ENCODE measurements at places on chromosomes 6 and 20.

GRCh38 chr6:16635810-16636602 lies 125.3 kb downstream of the ATXN1 start:
- no peaks in the 10 kb centered on the region for H3K27me3 ChIP-seq
- H3K4me1 ChIP-seq, result peaks cover 45% of the 10 kb centered on the region
- no peak overlapping the region for H3K4me3 ChIP-seq
- DNase-seq, result peak; percentile 15
- H3K36me3 ChIP-seq, result peaks cover 28% of the 10 kb centered on the region
- H3K27ac ChIP-seq, result peak overlapping the region; percentile 29

- no peaks in the 10 kb centered on the region for H3K4me1 ChIP-seq
- no peak overlapping the region for H3K27ac ChIP-seq
- no peak overlapping the region for H3K4me3 ChIP-seq
- no peak for DNase-seq
- H3K27me3 ChIP-seq, result peaks cover 3% of the 10 kb centered on the region
Observed at GRCh38 chr6:52691718-52692117, 20.8 kb downstream of the TMEM14A start.

DNA sequence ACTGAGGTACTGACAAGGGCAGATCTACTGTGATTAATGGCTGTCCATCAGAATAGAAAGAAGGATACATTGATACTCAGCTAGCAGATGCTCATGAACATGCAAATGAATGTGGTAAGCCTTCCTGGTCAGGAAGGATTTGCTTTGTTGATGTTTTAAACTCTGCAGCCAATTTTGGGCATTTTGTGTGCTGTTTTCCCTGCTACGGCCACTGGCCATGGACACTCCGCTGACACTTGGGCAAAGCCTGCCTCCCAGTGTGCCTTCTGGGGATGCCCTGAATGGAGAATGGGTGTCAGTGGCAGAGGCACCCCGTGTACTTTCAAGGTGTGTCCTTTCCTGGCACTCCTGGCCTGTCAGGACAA lies 113.1 kb downstream of the SOBP start:
- H3K27ac ChIP-seq, result no peak overlapping the region
- H3K36me3 ChIP-seq, result no peaks in the 10 kb centered on the region
- no peak for DNase-seq
- H3K4me3 ChIP-seq, result no peak overlapping the region

- peaks cover 15% of the 10 kb centered on the region for H3K4me1 ChIP-seq
- H3K4me3 ChIP-seq, result no peak overlapping the region
- H3K27me3 ChIP-seq, result no peaks in the 10 kb centered on the region
Observed at GRCh38 chr6:43088654-43089056, 12.5 kb downstream of the PTK7 start.

GRCh38 chr6:11033825-11034224 lies 10.3 kb downstream of the ELOVL2 start:
- no peak overlapping the region for H3K27ac ChIP-seq
- peaks cover 35% of the 10 kb centered on the region for H3K27me3 ChIP-seq
- no peak overlapping the region for H3K4me3 ChIP-seq
- DNase-seq, result no peak
- no peaks in the 10 kb centered on the region for H3K4me1 ChIP-seq

- H3K27ac ChIP-seq, result no peak overlapping the region
- no peaks in the 10 kb centered on the region for H3K4me1 ChIP-seq
- H3K36me3 ChIP-seq, result no peaks in the 10 kb centered on the region
- DNase-seq, result no peak
- no peak overlapping the region for H3K4me3 ChIP-seq
- peaks cover 3% of the 10 kb centered on the region for H3K27me3 ChIP-seq
Observed at GRCh38 chr20:33192912-33193501, 24.1 kb upstream of the BPIFA3 start.

- no peaks in the 10 kb centered on the region for H3K36me3 ChIP-seq
- DNase-seq, result no peak
- no peaks in the 10 kb centered on the region for H3K27me3 ChIP-seq
- no peaks in the 10 kb centered on the region for H3K4me1 ChIP-seq
Observed at GRCh38 chr6:128337619-128338018, 182.8 kb downstream of the PTPRK start.

- DNase-seq, result no peak
- no peak overlapping the region for H3K4me3 ChIP-seq
- H3K27ac ChIP-seq, result no peak overlapping the region
- H3K36me3 ChIP-seq, result peaks cover 2% of the 10 kb centered on the region
Observed at GRCh38 chr6:142458836-142459235, 157.0 kb downstream of the ADGRG6 start.

GRCh38 chr20:21693322-21693721 lies 12.1 kb upstream of the PAX1 start:
- H3K4me1 ChIP-seq, result no peaks in the 10 kb centered on the region
- peaks cover 17% of the 10 kb centered on the region for H3K27me3 ChIP-seq
- H3K27ac ChIP-seq, result no peak overlapping the region
- DNase-seq, result no peak
- H3K36me3 ChIP-seq, result no peaks in the 10 kb centered on the region
- no peak overlapping the region for H3K4me3 ChIP-seq

- H3K27me3 ChIP-seq, result no peaks in the 10 kb centered on the region
- H3K27ac ChIP-seq, result no peak overlapping the region
Observed at GRCh38 chr6:5180636-5181035, 80.1 kb downstream of the LYRM4 start.

DNA sequence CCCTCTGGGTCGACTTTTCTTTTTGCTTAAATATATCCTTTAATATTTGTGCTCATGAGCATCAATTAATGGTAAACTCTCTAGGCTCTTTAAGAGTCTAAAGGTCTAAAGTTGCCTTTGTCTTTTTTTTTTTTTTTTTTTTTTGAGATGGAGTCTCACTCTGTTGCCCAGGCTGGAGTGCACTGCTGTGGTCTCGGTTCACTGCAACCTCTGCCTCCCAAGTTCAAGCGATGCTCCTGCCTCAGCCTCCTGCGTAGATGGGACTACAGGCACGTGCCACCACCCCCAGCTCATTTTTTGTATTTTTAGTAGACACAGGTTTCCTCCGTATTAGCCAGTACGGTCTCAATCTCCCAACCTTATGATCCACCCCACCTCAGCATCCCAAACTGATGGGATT lies 122.0 kb upstream of the TMEM170B start:
- peaks cover 58% of the 10 kb centered on the region for H3K4me1 ChIP-seq
- DNase-seq, result no peak
- no peaks in the 10 kb centered on the region for H3K36me3 ChIP-seq
- no peak overlapping the region for H3K4me3 ChIP-seq
- no peaks in the 10 kb centered on the region for H3K27me3 ChIP-seq
- peak overlapping the region; percentile 72 for H3K27ac ChIP-seq

DNA sequence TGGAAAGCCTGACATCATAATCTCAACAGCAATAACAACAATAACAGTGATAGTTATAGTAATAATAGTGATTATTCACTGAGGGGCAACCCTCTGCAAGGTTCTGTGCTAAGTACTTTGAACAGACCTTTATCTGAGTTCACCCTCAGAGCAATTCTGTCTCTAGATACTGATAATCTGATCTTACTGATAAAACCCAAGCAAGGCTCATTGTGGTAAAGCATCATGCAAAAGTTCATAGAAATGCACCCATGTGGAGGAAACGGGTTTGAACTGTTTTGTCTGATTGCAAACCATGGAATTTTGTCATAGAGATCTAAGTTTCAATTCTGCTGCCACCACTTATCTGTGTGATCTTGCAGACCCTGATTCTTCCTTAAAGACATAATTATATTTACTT lies 1.3 kb upstream of the KIAA0408 start:
- H3K36me3 ChIP-seq, result no peaks in the 10 kb centered on the region
- no peak for DNase-seq
- H3K4me3 ChIP-seq, result no peak overlapping the region
- H3K27me3 ChIP-seq, result no peaks in the 10 kb centered on the region

DNA sequence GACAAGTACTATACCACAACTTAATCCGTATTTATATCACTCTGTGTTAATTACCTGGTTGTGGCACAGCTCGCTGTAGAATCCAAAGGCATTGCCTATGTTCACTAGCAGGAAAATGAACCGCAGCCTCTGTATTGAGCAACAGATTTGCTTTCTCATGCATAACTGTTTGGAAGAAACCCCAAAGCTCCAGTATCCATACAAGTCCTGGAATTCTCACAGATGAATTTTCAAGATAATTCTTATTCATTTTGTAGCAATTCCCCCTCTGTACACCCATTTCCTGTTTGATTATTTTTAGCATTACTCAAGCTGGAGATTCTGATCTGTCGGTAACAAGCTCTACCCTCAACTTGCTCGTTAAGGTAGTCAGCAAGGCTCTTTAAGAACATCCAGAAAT lies 63.5 kb downstream of the STMND1 start:
- H3K4me1 ChIP-seq, result no peaks in the 10 kb centered on the region
- peaks cover 12% of the 10 kb centered on the region for H3K27me3 ChIP-seq
- no peak overlapping the region for H3K4me3 ChIP-seq
- no peak for DNase-seq
- H3K36me3 ChIP-seq, result no peaks in the 10 kb centered on the region

- no peak overlapping the region for H3K4me3 ChIP-seq
- H3K27ac ChIP-seq, result no peak overlapping the region
- peaks cover 2% of the 10 kb centered on the region for H3K27me3 ChIP-seq
- H3K4me1 ChIP-seq, result peaks cover 16% of the 10 kb centered on the region
Observed at GRCh38 chr6:146946559-146946958, 257.7 kb upstream of the STXBP5 start.

DNA sequence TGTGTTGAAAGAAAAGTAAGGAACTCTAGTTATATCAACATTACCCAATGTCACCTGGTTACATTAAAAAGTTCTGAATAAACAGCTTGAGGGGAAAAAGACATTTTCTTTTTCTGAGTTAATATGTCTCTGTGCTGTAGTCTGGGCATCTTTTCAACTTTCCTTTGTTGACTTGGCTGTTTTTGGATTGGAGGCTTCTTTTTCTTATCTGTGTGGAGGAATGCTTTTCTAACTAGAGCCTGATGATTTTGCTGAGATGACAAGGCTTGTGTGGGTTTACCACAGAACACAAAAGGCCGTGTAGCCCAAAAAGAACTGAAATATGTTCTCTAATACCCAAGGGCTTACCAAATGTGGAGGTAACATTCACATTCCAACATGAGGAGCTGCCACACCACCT lies 161.8 kb downstream of the KCNQ5 start:
- no peak overlapping the region for H3K27ac ChIP-seq
- H3K4me1 ChIP-seq, result peaks cover 4% of the 10 kb centered on the region
- no peak overlapping the region for H3K4me3 ChIP-seq
- peaks cover 3% of the 10 kb centered on the region for H3K36me3 ChIP-seq

DNA sequence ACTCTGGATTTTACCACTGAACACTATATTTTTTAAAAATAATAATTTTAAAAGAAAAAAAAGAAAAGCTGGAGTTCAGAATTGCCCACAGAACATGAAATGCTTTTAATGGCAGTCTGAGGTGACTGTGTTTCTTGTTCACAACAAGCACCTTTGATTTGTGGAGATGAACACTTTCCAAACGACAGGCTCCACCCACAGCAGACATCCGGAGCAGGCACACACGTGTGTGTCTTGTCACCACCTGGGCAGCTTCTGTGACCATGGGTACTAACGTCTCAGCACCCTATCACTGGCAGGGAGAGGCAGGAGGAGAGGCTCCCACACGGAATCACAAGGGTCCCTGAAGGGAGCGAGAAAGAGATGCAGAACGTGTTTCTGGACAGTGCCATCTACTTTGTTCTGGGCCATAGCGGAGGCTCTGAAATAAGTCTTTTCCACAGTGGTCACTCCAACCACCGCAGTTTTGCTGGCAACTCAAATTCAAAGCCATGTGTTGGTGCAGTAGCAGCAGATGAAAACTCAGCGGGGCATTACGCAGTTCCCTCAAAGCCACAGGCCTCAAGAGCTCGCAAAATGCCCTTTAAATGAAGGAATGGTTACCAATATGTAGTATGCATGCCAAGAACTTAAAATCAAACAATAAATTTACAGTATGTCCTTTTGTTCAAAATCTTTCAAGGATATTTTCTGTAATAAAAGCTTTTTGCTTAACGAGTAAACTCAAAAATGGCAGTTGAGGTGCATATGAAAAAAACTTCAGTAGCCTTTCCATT lies 242.2 kb downstream of the FOXC1 start:
- H3K4me1 ChIP-seq, result peaks cover 5% of the 10 kb centered on the region
- H3K4me3 ChIP-seq, result no peak overlapping the region
- no peaks in the 10 kb centered on the region for H3K27me3 ChIP-seq
- H3K36me3 ChIP-seq, result no peaks in the 10 kb centered on the region

DNA sequence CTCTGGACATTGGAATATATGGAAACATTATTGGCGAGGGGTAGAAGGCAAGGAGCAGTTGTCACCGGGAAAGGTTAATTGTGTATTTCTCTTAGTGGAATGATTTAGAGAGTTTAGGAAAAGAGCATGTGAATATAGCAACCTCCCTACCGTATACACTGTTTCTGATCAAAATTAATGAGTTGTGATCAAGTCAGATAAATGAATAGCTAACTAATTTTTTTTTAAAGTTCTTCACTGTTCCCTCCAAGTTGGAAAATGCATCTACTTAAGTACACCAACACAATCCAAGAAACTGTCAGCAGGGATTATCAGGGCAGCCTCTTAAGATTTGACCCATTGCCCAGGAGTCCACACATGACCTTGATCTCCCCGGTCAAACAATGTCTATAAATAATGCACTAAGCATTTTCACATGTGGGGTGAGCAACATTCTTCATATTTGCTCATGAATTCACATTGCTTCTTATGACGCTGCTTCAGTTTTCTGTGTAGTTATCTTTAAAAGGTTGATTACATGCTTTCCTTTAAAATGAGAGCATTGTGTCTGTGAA lies 680.8 kb upstream of the NRSN1 start:
- H3K27me3 ChIP-seq, result no peaks in the 10 kb centered on the region
- no peak for DNase-seq
- no peaks in the 10 kb centered on the region for H3K4me1 ChIP-seq
- no peak overlapping the region for H3K27ac ChIP-seq
- H3K36me3 ChIP-seq, result no peaks in the 10 kb centered on the region

- no peak for DNase-seq
- H3K4me1 ChIP-seq, result no peaks in the 10 kb centered on the region
- peaks cover 43% of the 10 kb centered on the region for H3K36me3 ChIP-seq
- no peaks in the 10 kb centered on the region for H3K27me3 ChIP-seq
- H3K27ac ChIP-seq, result no peak overlapping the region
Observed at GRCh38 chr6:170355661-170356060, 49.1 kb downstream of the FAM120B start.

- DNase-seq, result no peak
- H3K27me3 ChIP-seq, result no peaks in the 10 kb centered on the region
- H3K27ac ChIP-seq, result no peak overlapping the region
- H3K4me1 ChIP-seq, result peaks cover 30% of the 10 kb centered on the region
- H3K4me3 ChIP-seq, result no peak overlapping the region
Observed at GRCh38 chr6:47524136-47524845, 46.7 kb downstream of the CD2AP start.

GRCh38 chr6:34938268-34938667 lies 49.2 kb downstream of the ANKS1A start:
- no peak overlapping the region for H3K27ac ChIP-seq
- DNase-seq, result no peak
- no peaks in the 10 kb centered on the region for H3K4me1 ChIP-seq
- H3K4me3 ChIP-seq, result no peak overlapping the region
- H3K36me3 ChIP-seq, result peaks cover 5% of the 10 kb centered on the region

GRCh38 chr6:7112171-7112570 lies 4.4 kb downstream of the RREB1 start:
- no peak for DNase-seq
- H3K4me1 ChIP-seq, result peaks cover 76% of the 10 kb centered on the region
- H3K27me3 ChIP-seq, result no peaks in the 10 kb centered on the region

GRCh38 chr6:166814390-166814789 lies 142.0 kb downstream of the RNASET2 start:
- H3K4me1 ChIP-seq, result no peaks in the 10 kb centered on the region
- no peak for DNase-seq
- H3K36me3 ChIP-seq, result no peaks in the 10 kb centered on the region
- no peak overlapping the region for H3K27ac ChIP-seq
- H3K4me3 ChIP-seq, result no peak overlapping the region

Data from activated naive CD8-positive, alpha-beta T cell treated with anti-CD3 and anti-CD28 coated beads, Interleukin-2, amount 50 U/mL, for 24 hours (primary cell).